Activated CD4-positive, CD25-positive, alpha-beta regulatory T cell treated with anti-CD3 and anti-CD28 coated beads, Interleukin-2, amount 50 U/mL, for 72 hours (primary cell): ENCODE measurements at places on chromosomes 2 and 18.

DNA sequence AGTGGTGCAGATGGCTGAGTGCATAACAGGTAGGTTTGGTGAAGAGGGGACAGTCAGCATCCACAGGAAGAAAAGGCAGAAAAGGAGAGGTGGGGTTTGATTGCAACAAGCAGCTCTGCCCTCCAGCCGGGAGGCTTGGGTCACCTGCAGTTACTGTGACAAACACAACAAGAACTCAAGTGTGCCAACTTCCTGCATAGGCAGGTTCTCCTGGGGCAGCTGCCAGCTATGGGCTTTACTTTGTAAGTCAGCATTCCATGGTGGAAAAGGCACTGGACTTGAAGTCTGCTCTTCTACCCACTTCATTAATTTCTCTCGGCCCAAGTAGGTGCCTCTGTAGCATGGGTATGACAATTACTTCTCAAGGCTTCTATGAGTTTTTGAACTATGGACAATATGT is 98.9 kb downstream of the MYT1L start:
- no peak for DNase-seq

- no peak for DNase-seq
Measured at GRCh38 chr2:73536133-73536840, 105.9 kb downstream of the NAT8 start.

DNA sequence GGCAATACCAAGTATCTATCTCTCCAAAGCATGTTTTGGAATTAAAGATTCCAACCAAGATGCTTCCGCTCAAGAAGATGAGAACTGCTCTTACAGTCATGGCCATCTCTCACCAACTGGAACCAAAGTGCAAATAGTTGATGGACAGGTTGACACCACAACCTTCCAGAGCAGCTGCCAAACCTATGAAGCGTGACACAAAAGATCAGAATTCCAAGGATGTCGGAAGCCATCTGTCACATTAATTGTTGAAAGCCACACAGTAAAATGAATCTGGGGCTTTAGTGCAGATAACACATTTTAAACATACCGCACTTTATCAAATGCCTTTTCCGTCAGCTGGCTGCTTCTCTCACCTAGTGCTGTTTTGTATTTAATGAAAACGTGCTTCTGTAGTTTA is 195.7 kb downstream of the CDH20 start:
- DNase-seq = no peak

GRCh38 chr2:86383844-86384243 is 46.4 kb upstream of the REEP1 start:
- no peak for DNase-seq

DNA sequence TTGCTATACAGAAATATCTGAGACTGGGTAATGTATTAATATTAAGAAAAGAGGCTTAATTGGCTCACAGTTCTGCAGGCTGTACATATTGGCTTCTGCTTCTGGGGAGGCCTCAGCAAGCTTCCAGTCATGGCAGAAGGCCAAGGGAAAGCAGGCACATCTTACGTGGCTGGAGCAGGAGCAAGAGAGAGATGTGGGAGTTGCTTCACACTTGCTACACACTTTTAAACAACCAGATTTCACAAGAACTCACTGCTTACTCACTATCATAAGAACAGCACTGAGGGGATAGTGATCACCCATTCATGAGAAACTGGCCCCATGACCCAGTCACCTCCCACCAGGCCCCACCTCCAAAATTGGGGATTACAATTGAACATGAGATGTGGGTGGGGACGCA is 50.6 kb downstream of the MAPRE2 start:
- no peak for DNase-seq

- no peak for DNase-seq
Measured at GRCh38 chr2:234102112-234102511, 51.6 kb downstream of the SPP2 start.

GRCh38 chr2:72415781-72416475 is 268.3 kb upstream of the CYP26B1 start:
- DNase-seq = no peak

GRCh38 chr2:169365029-169365480 is 2.7 kb upstream of the LRP2 start:
- DNase-seq = no peak

DNA sequence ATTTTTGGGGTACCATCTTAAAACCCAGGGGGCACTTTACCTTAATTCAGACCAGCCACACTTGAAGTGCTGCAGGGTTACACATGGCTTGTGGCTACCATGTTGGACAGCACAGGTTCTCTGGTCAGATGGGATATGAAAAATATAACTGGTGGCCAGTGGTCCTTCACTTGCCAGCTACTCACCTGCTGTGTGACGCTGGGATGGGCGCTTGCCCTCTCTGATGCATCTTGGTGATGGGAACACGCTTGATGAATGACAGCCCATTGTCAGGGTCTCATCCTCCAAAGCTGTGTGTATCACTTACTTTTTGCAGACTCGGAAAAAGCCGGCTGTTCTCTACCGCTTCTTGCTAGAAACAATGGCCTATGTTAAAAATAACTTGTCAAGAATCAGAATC is 22.5 kb downstream of the HJURP start:
- peak; percentile 3 for DNase-seq

- peak; percentile 23 for DNase-seq
Measured at GRCh38 chr2:128276878-128277675, 41.6 kb downstream of the HS6ST1 start.
